ENCODE measurements at places on chromosomes 13 and 19.

DNA sequence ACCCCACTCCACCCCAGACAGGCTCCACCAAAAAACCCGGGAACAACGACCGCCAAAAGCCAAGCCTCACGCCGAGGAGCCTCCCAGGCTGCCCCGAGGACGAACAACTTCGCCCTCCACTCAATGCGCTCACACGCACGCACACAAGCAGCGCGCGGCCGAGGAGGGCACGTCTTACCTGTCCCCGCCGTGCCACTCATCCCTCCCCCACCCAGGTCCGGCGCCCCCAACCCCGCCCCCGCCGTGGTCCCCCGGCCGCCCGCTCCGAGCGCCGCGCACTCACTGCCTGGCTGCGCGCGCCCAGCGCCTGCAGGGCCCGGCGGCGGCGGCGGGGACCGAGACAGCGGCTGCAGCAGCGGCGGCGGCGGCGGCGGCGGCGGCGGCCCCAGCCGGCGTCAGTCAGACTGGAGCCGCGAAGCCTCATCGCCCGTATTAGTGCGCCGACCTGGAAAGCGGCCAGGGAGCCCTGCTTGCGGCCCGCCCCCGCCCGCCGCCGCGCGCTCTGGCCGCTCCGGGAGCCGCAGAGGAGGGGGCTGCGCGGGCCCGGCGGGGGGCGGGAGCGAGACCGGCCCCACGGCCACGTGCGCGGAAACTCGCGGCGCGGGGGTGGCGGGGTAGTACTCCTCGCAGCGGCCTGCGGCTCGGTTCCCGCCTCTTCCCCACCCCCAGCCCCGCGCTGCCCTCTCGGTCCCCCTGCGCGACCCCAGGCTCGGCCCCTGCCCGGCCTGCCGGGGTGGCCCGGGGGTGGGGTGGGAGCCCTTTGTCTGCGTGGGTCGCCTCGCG is at the start of gene SMAD9:
TSS of gene SMAD9 (minus strand) at position 406 of the 783 bp plus-strand sequence. CDS start 40,549 bp downstream, outside the sequence.
- DNase-seq: no peak

- no peak for DNase-seq
These were observed 533.2 kb upstream of the PCDH9 start for GRCh38 chr13:67763384-67763783.

DNA sequence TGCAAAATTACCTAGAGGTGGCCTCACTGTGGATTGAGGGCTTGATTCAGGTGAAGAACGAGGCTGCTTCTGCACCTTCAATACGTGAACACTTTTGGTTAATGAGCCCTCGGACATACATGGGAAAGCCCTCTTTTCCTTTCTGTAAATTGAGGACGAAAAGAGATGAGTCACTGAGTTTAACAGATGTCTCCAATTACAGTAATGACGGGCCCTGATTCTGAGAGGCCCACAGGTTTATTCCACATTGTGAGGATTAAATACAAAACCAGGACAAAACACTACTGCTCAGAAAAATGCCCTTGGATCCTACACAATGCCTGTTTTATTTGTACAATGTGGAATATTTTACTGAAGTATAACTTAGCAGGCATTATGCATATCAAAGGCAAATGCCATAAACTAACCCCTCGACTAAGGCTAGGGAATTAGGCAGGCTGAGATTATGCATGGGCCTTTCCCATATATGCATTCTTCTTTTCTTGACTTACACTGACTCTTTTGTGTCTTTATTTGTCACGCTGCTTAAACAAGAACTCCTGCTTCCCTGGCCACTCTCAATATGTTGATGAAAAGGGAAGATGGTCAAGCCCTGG is 819.9 kb downstream of the OLFM4 start:
- DNase-seq: no peak

DNA sequence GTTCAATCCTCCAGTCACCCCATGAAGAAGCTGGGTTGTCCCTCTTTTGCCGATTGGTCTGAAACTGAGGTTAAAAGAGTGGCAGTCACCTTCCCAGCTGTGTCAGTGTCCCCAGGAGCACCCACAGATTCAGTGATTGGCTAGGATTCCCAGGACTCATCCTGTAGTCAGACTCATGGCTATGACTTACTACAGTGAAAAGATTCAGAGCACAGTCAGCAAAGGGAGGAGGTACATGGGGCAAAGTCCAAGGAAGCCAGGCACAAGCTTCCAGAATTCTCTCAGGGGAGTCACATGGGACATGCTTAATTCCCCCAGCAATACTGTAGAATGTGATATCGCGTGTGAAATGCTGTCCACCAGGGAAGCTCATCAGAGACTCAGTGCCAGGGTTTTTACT is 14.2 kb downstream of the ZNF473 start:
- DNase-seq: no peak

GRCh38 chr13:98254513-98254912 is 77.4 kb upstream of the RNF113B start:
- DNase-seq: no peak

DNA sequence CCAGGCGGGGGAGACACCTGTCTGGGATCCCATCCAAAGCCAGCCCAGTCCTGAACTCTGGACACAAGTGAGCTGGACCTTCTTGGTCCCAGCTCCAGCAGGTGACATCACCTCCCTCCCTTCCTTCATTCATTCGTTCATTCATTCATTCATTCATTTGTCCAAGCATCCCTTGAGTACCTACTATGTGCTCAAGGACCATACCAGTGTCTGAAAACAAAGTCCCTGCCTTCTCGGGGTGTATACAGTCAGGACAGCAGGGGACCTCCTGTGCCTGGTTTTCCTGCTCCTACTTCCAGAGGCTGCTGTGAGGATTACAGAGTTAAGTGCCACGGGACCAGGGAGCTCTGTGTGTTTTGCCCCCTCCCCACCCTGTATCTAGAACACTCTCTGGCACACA is 14.0 kb downstream of the ACER1 start:
- no peak for DNase-seq

- no peak for DNase-seq
These were observed 53.7 kb downstream of the DNAJC15 start for GRCh38 chr13:43077046-43077445.

GRCh38 chr13:43880214-43880855 is 631 bp downstream of the LACC1 start:
- DNase-seq: no peak

GRCh38 chr13:34933349-34933748 is 8.7 kb upstream of the NBEA start:
- DNase-seq: no peak

- no peak for DNase-seq
These were observed 154.8 kb downstream of the ABCC4 start for GRCh38 chr13:95146486-95146885.

DNA sequence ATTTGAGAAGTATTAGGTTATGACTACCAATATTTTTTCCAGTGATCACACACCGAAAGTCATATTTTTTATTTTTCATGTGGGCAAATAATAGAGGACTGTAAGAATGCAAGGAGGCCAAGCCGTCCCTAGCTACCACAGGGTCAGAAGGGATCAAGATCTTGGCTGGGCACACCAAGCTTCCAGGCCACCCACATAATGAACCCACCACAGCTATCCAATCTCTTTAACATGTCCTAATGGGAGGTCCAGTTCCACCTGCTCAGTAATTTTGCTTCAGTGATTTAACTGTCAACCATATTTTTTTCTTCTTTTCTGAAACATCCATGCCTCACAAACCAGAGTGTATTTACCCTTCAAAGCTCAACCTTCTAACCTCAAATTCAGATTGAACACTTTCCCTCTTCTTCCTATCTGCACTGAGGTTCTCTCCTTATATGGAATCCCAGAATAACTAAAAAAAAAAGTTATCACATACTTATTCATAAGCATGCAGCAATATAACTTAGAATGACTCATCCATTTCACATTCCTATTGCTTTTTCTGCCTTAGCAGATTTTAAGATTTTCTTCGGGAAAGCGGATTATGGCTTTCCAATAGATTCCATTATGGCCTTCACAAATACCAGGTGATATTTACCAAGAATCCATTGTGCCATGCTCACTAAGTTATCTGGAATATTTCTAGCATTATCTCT is 12.2 kb downstream of the ARGLU1 start:
- no peak for DNase-seq

- no peak for DNase-seq
These were observed 134.8 kb downstream of the B3GLCT start for GRCh38 chr13:31334547-31334946.

DNA sequence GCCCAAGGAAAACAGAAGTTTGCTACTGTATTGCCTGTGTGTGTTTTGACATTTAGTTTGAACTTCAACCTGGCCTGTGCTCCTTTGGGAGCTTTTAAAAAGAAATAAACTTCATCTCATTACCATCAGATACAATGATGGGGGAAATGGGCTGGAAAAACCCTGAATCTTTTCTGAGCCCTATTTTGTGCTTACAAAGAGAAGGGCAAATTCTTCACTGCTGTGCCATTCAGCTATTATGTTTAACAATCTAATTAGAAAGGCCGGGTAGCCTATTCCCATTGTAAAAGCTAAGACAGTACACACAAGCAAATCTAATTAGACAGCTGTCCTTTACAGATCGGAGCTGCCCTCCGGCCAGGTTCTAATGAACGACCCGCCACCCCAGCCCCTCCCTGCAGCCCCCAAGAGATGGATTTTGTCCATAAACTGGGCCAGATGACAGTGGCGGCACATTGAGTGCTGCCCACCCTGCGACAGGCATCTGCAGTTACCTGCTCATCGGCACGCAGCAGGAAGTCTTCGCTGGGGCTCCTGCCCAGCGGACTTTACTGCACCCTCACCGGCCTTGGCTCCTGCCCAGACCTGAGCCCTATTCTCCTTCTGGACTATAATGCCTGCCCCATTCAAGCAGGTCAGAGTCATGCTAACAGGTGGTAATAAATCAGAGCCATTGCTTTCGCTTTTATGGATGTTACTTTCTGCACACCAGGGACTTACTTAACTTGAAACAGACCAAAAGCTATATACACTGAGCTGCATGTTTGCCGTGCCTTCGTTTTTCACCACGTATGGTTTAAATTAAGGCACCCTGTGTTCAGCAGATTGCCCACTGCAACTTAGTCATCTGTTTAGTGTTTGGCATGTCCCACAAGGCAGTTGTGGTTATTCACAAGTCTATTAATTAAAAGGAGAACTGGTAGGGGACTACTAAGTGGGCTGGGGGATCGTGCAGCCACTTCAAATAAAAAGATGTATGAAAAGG is 549.6 kb downstream of the FGF9 start:
- DNase-seq: no peak

DNA sequence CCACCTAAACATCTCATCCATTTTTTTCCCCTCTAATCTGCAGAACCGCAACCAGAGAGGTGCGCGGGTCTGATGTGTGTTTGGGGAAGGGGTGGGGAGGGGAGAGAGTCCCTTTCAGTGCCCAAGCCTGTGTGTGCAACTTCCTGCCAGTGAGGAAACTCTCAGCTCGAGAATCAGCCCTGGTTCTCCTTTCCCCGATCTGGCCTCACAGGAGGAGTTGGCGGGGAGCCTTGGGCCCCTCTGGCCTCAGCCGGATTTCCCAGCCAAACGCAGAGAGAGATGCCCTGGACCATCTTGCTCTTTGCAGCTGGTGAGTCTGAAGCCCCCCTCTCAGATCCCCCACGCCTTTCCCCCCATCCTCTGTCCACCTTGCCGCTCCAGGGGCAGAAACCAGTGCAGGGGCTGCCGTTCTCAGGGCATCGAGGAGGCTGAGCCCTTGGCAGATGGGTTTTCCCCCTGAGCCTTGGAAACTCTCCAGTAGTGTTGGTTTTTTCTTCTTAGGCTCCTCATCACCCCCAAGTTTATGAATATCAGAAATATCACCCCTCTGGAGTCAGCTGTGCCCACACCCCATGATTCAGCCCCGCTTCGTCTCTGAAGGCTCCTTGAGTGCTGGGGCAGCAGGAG is at the start of gene C19orf38:
TSS of gene C19orf38 (plus strand) at position 186 of the 627 bp plus-strand sequence. CDS start at position 280, 94 bp downstream.
- DNase-seq: no peak

- no peak for DNase-seq
These were observed 1.4 kb downstream of the HNRNPUL1 start for GRCh38 chr19:41265395-41266153.

- DNase-seq: no peak
These were observed 364.2 kb upstream of the SLC10A2 start for GRCh38 chr13:103430368-103430767.

DNA sequence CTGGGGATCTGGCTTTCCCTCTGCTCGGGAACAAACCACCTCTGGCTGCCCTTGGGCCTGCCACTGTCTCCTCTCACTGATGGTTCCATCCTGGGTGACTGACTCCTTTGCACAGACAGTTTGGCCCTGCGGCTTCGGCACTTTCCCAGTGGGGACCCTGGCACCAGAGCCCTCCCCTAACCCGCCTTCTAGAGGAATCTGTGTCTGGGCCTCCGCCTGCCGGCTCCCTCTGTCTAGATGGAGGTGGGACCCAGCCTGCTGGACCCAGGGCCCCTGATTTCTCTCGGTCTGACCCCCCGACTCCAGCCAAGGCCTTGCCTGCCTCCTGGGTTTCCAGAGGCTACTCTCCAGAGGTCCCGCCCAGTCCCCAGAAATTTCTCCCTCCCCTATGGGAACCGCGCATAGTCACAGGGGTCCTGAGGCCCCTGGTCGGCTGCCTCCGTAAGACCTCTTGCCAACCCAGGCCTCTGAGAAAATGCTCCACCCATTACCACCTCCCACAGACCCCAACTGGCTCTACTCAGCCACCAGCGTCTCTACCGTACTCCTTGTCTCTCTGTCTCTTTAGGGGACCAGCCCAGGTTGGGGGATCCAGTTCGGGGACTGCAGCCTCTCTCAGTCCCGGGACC is 2.7 kb downstream of the CCDC106 start:
- DNase-seq: no peak

DNA sequence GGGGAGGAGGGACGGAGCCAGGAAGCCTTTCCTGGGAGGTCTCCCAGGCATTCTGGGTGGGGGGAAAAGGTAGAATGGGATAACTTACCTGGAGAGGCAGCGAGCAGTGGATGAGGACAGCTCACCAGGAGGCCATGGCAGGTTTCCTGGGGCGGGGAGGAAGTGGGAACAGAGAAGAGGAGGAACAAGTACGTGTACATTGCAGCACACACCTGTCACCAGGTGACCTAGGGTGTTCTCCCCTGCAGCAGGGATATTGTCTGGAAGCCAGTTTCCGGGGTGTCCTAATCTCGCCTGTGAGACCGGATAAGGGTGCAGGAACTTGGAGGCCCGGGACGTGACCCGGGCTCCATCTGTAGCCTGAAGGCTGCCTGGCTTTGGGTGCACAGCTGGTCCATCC is at the start of gene FUT3:
TSS of gene FUT3 (minus strand) at position 148 of the 400 bp plus-strand sequence.
- no peak for DNase-seq

GRCh38 chr19:46306501-46306900 is 9.7 kb downstream of the HIF3A start:
- no peak for DNase-seq

GRCh38 chr19:47660435-47660832 is 51.5 kb downstream of the BICRA start:
- DNase-seq: no peak

DNA sequence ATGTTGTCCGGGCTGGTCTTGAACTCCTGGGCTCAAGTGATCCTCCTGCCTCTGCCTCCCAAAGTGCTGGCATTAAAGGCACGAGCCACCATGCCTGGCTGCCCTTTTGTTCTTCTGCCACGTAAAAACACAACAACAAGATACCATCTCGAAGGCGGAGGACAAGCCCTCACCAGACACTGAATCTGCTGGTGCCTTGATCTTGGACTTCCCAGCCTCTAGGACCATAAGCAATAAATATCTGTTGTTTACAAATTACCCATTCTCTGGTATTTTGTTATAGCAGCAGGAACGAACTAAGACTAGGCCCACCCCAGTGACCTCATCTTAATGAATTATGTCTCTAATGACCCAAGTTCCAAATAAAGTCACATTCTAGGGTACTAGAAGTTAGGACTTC is 128.4 kb upstream of the CACNA1A start:
- DNase-seq: no peak
